IPS-NIHi11 (cell line): ENCODE measurements at places on chromosomes 1 and 21.
A peak's percentile ranks its signal among the peaks of the same experiment; 100 is the strongest.

DNA sequence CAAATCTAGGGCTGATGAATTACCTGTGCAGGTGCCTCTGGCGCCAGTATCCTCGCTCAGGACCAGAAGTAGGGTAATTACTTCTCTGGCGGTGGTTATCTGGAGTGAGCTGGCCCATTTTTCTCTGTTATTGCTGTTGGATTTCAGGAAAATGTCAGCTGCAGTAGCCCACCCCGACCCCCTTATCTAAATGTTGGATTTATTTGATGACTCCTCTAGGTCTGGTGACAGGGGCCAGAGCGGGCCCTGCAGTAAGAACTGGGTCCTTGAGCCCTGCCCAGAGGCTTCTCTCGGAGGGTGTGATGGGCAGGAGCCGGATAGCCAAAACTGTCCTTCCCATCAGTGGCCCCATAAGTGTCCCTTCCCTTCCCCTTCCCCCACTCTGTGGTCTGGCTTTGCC, 384.3 kb downstream of the PTPRU start:
- no peak for DNase-seq

DNA sequence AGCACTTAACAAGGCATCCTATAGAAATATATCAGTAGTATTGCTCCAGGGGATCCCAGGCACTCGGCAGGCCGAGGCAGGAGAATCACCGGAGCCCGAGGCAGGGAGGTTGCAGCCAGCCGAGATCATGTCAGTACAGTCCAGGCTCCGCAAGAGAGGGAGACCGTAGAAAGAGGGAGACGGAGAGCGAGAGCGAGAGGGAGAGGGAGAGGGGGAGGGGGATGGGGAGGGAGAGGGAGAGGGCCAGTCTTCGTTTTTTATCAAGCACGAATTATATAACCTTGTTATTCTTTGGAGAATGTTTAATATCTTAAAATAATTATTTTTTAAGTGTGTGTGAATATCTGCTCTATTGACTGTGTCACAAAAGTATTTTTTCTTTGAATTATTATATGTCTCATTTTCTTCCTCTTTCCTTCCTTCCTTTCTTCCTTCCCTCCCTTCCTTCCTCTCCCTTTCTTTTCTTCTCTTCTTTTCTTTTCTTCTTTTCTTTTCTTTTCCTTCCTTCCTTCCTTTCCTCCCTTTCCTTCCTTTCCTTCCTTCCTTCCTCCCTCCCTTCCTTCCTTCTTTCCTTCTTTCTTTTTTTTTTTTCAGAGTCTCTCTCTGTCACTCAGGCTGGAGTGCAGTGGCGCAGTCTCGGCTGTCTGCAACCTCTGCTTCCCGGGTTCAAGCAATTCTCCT, 233.7 kb downstream of the SRGAP2C start:
- DNase-seq: no peak

- DNase-seq: no peak
Observed at GRCh38 chr1:209198961-209199750, 384.4 kb upstream of the CAMK1G start.

- DNase-seq: no peak
Observed at GRCh38 chr1:29475326-29475725, 239.0 kb downstream of the PTPRU start.

- peak; percentile 81 for DNase-seq
Observed at GRCh38 chr1:15153842-15154479, 414 bp downstream of the TMEM51 start.

DNA sequence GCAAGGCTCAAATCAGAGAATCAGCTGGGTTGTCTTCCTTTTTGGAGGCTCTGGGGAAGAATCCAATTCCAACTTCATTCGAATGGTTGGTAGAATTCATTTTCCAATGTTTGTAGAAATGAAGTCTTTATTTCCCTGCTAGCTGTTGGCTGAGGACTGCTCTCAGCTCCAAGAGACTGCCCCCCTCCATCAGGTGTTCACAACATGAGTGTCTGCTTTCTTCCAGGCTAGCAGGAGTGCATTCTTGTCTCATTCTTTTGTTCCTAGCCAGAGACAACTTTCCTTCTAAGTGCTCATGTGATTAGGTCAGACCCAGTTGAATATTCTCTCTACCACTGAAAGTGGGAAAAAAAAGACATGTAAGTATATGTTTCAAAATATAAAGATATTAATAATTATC, 95.2 kb downstream of the HLX start:
- peak; percentile 25 for DNase-seq

DNA sequence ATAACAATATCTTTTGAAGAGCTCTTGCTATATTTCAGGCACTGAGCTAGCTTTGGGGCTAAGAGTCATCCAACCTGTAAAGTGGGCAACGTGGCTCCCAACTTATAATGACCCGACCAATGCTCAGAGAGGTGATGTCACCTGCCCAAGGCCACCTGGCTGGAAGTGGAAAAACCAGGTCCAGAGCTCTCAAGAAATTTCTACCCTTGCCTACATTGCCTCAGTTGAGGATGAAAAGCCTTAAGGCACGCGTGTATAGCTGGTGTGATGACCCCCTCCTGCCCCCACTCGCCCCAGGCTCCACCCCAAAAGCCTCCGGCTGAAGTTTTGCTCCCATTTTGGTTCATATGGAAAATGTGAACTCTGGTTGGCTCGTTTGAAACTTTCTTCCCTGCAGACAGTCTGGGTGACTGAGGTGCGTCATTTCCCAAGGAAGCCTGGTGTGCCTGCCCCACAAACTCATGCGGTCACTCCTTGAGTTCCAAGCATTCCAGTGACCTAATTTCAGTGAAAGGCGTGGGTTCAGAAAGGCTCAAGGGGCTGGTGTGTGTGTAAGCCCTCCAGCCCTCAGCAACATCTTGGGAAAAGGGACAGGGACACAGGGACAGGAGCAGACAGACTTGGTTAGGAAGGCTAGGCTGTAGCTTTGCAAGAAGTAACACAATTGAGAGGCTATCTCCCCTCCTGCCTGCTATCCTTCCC, 20.5 kb downstream of the HTR1D start:
- peak; percentile 55 for DNase-seq

DNA sequence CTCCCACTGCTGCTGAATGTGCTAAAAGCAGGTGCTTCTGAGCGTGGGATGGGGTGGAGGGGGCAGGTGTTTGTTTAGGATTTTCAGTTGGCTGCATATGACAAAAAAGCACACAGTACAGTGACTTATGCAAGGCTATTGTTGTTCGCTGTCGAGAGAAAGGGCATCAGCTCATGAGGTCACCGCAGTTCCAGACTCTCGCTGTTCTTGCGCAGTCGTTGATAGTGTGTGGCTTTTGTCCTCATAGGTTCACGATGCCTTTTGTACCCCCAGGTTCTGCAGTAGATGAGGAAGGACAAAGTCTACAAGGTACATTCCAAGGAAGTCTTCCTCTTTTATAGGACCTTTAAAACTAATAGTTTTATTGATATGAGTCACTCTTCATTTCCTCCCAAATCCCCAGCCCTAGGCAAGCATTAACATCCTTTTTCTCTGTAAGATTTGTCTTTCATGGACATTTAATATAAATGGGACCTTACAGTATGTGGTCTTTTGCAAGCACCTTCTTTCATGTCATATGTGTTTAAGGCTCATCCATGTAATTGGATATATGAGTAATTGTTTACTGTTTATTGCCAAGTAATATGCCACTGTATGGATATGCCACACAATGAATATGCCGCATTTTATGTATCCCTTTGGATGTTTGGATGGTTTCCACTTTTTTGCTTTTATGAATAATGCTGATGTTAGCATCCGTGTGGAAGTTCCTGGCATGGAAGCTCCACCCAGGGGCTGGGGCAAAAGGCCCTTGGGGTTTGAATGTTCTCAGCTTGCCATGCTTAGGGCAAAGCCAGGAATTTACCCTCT, 14.5 kb upstream of the NLRP3 start:
- no peak for DNase-seq
